ENCODE measurements at places on chromosomes 5 and 9. TPM values are rescaled to one million over a fixed set of nuclear protein-coding genes. Genes with fewer than 3 reads are reported as not detected.

GRCh38 chr5:126869005-126869451 lies 92.1 kb downstream of the LMNB1 start:
- DNase-seq: no peak

DNA sequence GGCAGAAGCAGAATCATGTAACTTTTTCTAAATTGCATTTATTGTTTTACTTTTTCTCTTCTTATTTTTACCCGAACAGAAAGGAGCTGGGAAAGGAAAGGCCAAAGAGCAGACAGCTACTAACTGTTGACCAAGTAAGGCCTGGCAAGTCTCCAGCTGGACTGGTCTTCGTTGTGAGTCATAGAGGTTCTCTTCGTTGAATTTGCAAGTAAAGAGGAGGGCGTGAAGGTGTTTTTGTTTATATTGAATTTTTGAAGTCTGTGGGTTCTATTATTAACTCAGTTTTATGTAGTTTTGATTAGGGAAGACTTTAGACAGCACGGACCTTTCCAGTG lies 416.5 kb upstream of the CCNH start:
- peak; percentile 83 for DNase-seq

DNA sequence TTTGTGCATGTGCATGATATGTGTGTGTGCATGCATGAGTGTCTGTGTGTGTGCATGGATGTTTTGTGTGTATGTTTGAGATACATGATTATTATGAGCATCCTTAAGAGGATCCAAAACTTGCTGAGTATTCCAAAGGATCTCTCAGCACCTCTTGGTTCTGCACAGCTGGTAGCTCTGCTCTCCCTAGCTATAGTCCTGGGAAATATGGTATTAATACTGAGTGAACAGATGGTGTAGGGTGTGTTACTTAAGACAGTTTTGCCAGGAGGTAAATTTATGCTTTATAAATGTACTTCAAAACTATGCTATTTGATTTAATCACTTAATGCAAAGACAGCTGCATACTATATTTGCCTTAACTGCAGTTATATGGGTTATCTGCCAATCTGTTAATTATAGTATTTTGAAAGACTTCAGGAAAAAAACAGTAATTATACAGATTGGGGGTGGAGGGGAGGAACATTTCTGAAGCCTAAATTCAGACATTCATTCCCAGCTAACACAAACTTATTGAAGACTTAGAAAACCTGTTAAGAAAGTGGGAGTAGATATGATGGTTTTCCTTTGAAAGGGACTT lies 215.5 kb downstream of the MPDZ start:
- DNase-seq: no peak

- DNase-seq: no peak
These were observed 45.6 kb upstream of the SLC30A5 start for GRCh38 chr5:69048230-69048629.

- DNase-seq: no peak
These were observed 3.9 kb upstream of the PHF24 start for GRCh38 chr9:34954225-34954624.

DNA sequence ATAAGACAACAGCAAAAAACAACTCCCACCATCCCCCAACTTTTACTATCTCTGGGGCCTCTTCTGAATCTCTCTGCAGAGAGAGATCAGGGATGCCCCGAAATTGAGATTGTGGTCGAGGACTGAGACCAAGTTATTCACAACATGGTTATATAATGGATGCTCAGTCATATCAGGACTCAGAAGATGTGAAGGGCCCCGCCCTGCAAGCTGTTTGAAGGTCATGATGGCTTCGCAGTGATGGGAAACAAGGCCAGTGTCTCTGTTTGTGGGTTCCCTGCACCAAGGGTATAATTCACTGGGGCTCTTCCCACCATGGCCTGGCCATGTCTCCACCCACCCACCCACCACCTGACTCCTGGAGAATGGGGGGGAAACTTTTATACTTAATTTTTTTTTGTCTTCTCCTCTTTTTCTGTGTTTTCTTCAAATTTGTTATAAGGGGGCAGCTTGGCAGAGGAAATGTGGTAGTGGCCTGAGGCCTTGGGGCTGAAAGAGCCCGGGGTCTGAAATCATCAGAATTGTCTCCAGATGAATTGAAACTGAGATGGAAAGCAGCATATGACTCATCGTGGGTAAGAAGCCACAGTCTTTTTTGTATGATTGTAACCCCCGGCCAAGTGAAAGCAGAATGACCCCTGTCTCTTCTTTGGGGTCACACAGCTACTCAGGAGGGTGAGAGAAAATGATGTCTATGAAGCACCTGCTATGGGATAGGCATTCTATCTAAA lies 15.0 kb upstream of the TEX48 start:
- no peak for DNase-seq

- DNase-seq: peak; percentile 66
These were observed 7.4 kb upstream of the SPDL1 start for GRCh38 chr5:169576181-169576598.

DNA sequence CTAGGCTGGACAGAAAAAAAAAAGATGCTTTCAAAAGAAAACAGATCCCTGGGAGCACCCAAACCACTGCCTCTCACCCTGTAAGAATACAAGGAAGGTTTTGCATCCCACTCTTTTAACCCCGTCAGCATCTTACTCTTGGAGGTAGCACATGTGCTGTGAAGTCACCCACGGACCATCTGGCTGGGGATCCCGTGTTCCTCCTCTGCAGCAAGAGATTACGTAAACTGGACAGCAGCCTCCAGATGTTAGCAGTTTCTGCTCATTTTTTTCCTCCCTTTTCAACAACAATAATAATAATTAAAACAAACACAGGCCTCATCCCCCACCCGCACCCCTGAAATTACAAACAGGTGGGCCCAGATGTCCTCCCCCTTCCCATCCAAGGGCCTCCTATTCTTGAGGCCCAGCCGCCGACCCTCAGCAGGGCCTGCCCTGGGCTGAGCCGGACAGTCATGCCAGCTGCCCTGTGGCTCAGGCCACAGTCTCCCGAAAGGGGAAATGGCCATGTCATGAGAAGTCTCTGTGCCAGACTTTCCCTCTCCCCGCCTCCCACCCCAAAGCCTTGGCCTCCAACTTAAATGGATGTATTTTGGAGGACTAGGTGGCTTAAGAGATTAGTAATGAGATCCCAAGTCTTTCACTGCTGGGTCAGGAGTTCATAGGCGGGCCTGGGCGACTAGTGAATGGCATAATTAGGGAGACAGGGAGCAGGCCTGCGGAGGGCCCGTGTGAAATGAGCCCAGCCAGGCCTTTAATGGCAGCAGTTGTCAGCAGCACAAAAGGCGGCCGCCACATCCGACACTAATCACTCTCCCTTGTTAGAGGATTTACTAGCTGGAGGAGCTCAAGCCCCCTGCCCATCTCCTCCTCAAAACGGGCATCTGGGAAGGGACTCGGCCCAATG lies 165.1 kb downstream of the PAPPA start:
- DNase-seq: peak; percentile 88

- DNase-seq: peak; percentile 98
These were observed 106.1 kb downstream of the THBS4 start for GRCh38 chr5:80141147-80141671.

DNA sequence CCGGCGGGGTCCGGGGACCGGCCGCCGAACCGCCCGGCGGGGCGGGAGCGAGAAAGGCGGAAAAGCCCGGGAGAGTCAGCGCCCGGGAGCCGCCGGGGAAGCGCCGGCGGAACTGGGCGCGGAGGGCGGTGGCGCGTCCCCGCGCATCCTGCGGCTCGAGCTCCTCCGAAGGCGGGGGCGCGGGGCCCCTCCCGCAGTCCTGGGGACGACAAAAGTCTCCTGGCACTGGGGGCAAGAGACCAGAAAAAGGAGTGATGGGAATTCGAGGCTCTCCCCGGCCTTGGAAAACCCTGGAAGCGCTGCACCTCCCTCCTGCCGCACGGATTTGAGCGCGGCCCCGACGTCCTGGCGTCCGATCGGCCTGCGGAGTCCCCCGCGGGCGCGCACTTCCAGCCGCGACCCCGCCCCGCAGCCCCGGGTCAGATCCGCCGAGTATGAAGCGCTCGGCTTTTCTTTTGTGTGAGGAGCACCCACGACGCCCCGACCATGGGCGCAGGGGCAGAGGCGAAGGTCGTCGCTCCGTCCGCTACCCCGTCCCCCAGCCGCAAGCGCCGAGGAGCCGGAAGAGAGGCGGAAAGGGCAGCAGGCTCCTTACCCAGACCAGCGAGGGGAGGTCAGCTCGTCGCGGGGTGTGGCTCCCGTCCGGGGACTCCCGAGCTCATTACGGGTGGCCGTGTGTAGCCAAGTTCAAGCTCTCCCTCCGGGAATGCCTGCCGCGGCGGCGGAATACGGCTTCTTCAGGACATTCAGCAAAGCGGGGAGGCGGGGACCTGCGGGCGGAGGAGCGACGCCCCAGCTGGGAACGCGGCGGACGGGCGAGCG lies at the start of gene EPB41L4A:
TSS of gene EPB41L4A (minus strand) at position 114 of the 822 bp plus-strand sequence. CDS start 238 bp downstream, outside the sequence.
- peak; percentile 77 for DNase-seq

GRCh38 chr9:129669946-129670345 lies 4.5 kb downstream of the PRRX2 start:
- DNase-seq: no peak

- DNase-seq: no peak
These were observed 37.7 kb downstream of the IPO11 start for GRCh38 chr5:62450259-62450658.

- no peak for DNase-seq
These were observed 445.7 kb upstream of the TRPC7 start for GRCh38 chr5:136811086-136811485.

- no peak for DNase-seq
These were observed 131.1 kb downstream of the ST8SIA4 start for GRCh38 chr5:100772006-100772405.

DNA sequence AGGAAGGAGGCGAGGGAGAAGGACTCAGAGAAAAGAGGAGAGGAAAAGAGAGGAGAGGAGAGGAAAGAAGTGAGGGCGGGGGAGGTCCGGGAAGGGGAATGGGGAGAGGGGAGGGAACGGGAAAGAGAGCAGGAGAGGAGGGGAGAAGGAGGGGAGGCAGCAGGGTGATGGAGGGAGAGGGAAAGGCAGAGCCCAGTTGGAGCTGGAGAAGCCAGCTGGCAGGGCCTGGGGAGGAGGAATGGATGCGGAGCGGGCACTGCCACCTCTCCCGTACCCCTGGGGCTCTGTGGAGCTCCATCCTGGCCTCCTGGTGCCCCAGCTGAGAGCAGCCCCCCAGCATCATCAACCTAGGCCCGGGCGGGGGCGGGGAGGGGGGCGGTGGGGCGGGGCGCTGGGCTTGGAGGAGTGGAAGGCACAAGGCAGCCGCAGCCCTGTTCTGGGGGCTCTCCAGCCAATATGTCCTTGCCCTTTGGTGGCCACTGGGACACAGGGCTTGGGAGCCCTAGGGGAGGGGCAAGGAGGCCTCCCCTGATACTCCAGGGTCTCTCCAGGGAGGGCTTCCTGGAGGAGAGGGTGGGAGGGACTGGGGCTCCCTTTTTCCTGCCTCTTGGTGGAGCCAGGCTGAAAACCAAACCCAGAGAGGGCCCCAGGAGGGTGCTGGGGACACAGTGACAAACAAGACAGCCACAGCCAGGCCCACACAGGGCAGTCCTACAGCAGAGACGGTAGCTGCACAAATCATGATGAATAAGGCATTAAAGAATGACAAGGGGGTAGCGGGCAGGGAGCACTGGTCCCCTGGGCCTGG lies 123.7 kb downstream of the C9orf50 start:
- DNase-seq: peak; percentile 83

- DNase-seq: no peak
These were observed 106.8 kb upstream of the NREP start for GRCh38 chr5:111863801-111864200.

DNA sequence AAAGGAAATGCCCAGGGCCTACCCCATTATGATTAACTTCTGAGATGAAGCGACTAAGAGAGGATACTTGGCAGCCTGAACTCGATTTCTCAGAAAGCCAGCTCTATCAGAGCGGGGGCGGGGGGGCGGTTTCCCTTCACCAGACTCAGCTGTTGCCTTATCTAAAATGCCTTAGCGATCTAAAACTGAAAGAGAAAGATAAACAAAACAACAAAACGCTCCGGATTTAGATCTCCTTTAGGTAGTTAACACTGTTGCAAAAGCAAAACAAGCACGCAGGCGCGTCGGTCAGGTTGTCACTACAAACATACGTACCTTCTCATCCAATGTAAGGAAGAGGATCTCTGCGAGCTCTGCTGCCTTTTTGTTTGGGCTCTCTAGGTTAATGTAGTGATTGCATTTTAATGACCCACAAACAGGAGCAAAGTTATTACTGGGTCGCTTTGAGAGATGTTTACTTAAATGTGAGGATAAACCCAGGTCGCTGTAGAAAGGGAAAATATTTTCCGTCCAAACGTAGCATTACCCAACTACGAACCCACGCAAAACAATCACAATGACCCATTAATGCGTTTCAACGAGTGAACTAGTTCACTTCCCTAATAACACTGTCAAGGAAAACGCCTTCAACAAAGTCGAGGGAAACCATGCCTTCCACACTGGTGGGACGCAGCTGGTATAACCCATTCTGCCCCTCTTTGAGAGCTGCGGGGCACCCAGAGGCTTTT lies 982 bp downstream of the EPB41L4A start:
- no peak for DNase-seq

GRCh38 chr9:93260263-93261066 lies 76.5 kb downstream of the WNK2 start:
- DNase-seq: peak; percentile 58

DNA sequence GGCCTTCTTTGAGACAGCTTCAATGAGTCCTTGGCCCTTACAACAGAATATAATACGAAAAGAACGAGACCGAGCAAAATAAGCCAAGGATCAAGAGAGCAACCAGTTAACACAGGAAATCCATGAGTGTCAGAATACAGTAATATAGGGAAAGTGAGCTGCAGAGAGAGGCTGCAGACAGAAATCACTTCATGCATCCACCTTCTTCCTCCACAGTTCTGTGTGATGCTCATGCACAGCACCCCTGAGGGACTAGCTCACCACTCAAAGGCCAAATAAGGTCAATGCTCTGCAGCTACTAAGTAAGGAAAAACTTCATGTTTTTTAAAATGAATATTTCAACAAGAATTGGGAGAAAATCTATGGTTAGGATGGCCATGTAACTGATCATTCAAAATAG lies 257.1 kb downstream of the MCTP1 start:
- no peak for DNase-seq

DNA sequence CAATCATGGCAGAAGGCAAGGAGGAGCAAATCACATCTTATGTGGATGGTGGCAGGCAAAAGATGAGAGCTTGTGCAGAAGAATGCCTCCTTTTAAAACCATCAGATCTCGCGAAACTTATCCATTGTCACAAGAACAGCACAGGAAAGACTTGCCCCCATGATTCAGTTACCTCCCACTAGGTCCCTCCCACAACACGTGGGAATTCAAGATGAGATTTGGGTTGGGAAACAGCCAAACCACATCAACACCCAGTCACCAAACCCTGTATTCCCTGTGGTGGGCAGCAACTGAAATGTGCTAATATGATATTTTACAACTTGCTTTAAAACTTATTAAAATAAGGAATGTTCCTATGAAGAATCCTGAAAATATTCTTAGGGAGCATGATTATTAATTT lies 54.2 kb downstream of the RASGRF2 start:
- DNase-seq: no peak

GRCh38 chr5:38669361-38669880 lies 113.0 kb upstream of the LIFR start:
- DNase-seq: no peak

- DNase-seq: no peak
These were observed 43.9 kb downstream of the MAP1B start for GRCh38 chr5:72151169-72151568.

- no peak for DNase-seq
These were observed 262.5 kb downstream of the NFIB start for GRCh38 chr9:14051419-14051818.

- DNase-seq: no peak
These were observed 11.3 kb downstream of the RAPGEF1 start for GRCh38 chr9:131728546-131728910.

FAM81B gene
- total RNA-seq: not detected

SPATA6L gene
- 2.0 TPM for total RNA-seq

SOWAHA gene
- total RNA-seq: 0.16 TPM

FKBP15 gene
- 21.0 TPM for total RNA-seq

PBX3 gene
- 93.1 TPM for total RNA-seq

CXCL14 gene
- 2.2 TPM for total RNA-seq

PCDH12 gene
- 2.5 TPM for total RNA-seq

PDE6A gene
- not detected for total RNA-seq

All from sigmoid colon (tissue), 7 donors.